ENCODE measurements at places on chromosomes 4 and X.

- DNase-seq, result no peak
Measured at GRCh38 chr4:38920677-38921076, 53.1 kb downstream of the FAM114A1 start.

DNA sequence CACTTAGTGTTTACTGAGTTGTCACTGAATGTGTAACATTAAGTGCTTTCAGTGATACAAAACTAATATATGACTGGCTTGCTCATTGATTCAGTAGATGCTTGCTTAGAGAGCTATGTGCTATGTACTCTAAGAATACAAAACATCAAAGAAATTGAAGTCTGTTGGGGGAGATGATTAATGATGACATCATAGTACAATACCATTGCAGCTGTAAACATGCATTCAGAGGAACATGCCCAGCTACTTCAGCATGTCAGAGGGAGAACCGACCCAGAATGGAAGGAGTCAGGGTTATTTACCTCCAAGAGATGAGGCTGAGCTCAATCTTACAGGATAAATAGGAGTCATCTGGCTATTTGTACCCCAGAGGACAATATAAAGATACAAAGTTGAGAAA lies 290.8 kb downstream of the TENM3 start:
- no peak for DNase-seq

DNA sequence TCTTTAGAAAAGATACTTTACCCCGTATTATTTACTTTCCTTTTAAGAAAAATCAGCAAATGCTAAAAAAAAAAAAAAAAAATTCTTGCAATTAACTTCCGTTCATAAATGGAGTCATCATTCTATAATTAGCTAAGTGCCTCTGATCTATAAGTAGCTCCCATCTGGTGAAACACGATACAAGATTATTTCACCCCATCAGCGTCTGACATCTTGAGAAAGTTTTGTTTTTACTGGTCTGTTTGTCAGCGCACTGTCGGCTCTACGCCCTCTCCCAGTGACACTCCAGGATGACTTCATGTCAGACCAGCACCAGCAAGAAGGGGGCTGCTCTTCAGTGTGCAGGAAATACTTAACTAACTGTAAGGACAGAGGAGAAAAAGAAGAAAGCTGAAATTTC lies 108.3 kb downstream of the AFAP1 start:
- DNase-seq, result no peak

- DNase-seq, result no peak
Measured at GRCh38 chr4:94237271-94237670, 29.6 kb downstream of the SMARCAD1 start.

GRCh38 chr4:185213877-185214276 lies 4.5 kb downstream of the SNX25 start:
- no peak for DNase-seq

GRCh38 chr4:109041463-109042360 lies 260.7 kb downstream of the COL25A1 start:
- no peak for DNase-seq

- DNase-seq, result no peak
Measured at GRCh38 chr4:80053140-80053910, 19.7 kb downstream of the ANTXR2 start.

- no peak for DNase-seq
Measured at GRCh38 chrX:71565474-71566041, 12.7 kb upstream of the GCNA start.

GRCh38 chrX:142149919-142150318 lies 55.2 kb downstream of the MAGEC2 start:
- no peak for DNase-seq

- no peak for DNase-seq
Measured at GRCh38 chr4:84956014-84956413, 10.5 kb downstream of the WDFY3 start.

DNA sequence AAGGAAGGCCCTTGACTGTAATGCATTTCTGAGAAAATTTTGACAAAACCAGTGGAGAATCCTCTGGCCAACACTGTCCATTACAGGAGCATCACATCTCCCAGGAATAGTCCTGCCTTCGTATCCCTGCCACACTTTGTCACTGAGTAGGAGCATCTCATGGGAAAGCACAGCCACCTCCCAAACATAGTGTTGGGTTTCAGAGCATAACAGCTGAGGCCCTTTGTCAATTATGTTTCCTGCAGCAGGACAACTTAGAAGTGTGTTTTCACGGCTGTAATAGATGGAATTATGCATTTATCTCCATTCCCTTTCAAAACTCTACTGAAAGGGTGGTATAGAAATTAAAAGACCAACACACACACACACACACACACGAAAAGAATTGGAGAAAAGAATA lies 91.1 kb upstream of the SMAD1 start:
- DNase-seq, result no peak

DNA sequence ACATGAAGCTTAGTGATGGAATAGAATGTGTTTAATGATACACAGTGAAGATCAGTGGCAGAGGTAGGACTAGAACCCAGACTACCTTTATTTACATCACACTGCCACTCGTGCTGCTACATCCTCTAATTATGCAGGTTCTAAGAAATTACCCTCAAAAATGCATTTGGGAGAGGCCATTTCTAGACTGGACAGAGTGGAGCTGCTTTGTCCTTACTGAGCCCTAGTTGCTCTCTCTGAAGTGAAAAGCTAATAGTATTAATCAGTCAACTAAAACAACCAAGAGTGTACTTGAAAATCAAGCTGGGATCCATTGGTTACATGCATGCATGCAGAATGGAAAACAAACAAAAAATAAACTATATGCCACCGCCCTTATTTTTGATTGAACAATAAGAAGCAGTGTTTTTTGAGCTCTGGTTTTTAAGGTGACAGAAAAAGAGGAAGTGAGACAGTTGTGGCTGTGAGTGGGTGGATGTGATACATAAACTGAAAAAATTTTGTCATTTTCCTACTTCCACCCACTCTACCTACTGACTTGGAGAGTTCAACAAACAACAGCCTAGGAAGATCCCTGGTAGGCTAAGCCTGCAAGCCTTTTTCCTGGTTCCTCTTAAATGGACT lies 6.8 kb upstream of the VSIG4 start:
- no peak for DNase-seq

DNA sequence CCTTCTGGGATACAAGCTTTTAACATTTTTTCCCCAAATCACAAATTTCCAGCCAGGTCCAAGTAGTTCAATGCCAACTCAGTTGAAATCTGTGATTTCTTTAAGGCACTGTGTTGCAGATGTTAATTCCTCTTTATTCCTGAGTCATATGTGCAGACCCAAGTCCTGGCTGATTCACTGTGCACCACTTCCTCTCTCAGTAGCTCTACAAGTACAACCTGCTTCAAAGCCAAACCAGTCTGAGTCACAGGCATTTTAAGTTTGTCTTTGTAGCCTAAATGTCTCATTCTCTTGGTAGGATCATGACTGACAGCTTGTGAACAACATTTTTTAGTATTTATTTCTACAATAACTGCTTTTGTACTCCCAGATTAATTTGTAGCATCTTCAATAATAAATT lies 165.6 kb upstream of the S100G start:
- DNase-seq, result peak; percentile 82

DNA sequence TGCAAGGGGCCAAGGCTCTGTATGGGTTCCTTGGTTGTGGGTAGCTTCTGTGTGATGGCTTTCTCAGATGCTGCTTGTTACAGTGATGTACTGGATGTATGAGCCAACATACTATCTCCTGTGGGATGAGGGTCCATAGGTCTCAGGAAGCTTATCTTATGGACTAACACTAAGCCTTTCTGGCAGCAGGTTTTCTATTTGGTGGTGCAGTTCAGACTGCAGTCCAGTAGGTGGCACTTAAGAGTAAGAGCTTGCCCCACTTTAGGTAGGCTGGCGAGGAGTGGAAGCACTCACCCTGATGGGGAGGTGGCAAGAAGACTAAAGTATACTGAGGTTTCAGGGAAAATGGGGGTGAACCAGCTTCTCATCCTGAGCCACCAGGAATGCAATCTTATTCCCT lies 306.7 kb upstream of the MAOA start:
- no peak for DNase-seq

- no peak for DNase-seq
Measured at GRCh38 chr4:159229164-159229563, 126.3 kb downstream of the RAPGEF2 start.

DNA sequence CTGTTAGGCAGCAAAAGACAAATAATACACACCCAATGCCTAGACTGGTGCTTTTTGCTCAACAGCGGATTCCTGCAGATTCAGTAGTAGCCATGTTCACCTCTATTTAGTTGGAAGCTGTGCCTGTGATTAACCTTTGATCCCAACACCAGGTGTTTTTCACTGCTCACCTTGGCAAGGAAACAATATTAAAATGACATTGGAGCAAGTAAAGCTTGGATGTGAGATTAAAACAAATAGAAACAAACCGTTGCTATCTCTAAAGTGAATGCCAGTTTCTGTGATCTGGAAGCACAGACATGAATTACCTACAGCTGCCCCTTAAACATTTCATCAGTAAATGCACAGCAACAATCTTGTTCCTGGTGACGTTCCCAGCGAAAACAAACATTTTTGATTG lies 35.7 kb downstream of the MAGEB17 start:
- DNase-seq, result no peak

DNA sequence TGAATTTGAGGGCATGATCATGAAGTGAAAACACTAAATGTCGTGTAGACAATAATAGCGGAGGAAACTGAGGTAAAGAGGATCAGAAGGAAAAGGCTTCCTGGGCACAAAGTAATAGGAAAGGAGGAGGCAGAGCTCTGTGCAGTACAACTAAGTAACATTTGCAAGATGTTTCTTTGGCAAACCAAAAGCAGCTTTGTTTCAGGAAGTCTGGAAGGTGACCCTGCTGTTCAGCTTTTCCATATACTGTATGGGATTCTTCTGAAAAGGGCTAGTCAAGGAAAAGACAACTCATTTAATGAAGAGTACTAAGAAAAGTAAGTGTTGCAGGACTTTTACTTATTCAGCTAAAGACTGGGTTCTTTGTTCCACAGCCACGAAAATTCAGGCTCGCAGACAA lies 463.1 kb downstream of the PCDH7 start:
- no peak for DNase-seq

GRCh38 chrX:129726307-129727111 lies 12.3 kb upstream of the XPNPEP2 start:
- no peak for DNase-seq

GRCh38 chrX:47169726-47170515 lies 23.7 kb upstream of the UBA1 start:
- peak; percentile 8 for DNase-seq

GRCh38 chr4:92304606-92305005 lies 840 bp downstream of the GRID2 start:
- no peak for DNase-seq

- DNase-seq, result peak; percentile 17
Measured at GRCh38 chrX:141468940-141469339, 115.6 kb downstream of the SPANXA1 start.

GRCh38 chrX:111445485-111445884 lies 33.5 kb upstream of the DCX start:
- DNase-seq, result peak; percentile 3

GRCh38 chrX:87697409-87697808 lies 179.8 kb downstream of the KLHL4 start:
- DNase-seq, result no peak

GRCh38 chr4:156981262-156981769 lies 9.7 kb upstream of the PDGFC start:
- no peak for DNase-seq

DNA sequence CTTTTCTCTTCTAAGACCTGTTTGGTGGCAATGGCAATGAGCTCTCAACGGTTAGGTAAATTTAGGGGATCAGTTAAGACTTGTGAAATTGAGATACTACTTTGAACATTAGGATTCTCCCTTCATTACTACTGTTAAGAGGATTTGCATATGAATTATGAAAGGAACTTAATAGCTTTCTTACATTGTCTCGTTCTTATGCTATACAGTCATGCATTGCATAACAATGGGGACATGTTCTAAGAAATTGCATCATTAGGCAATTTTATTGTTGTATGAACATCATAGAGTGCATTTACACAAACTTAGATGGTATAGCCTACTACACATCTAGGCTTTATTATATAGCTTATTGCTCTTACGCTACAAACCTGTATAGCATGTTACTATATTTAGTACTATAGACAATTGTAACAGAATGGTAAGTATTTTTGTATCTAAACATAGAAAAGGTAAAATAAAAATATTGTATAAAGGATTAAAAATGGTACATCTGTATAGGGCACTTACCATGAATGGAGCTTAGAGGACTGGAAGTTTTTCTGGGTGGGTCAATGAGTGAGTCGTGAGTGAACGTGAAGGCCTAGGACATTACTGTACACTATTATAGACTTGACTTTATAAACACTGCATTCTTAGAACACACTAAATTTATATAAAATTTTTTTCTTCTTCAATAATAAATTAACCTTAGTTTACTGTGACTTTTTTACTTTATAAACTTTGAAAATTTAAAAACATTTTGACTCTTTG lies 62.5 kb downstream of the PAQR3 start:
- no peak for DNase-seq

GRCh38 chrX:12894074-12895030 lies 12.1 kb upstream of the TLR8 start:
- no peak for DNase-seq

- no peak for DNase-seq
Measured at GRCh38 chrX:22395372-22395771, 122.7 kb downstream of the CBLL2 start.

GRCh38 chr4:183297675-183298074 lies 22.4 kb downstream of the CLDN22 start:
- DNase-seq, result no peak

- DNase-seq, result no peak
Measured at GRCh38 chrX:270848-271367, 10.3 kb upstream of the PLCXD1 start.

- no peak for DNase-seq
Measured at GRCh38 chr4:42216664-42217063, 64.2 kb upstream of the BEND4 start.

DNA sequence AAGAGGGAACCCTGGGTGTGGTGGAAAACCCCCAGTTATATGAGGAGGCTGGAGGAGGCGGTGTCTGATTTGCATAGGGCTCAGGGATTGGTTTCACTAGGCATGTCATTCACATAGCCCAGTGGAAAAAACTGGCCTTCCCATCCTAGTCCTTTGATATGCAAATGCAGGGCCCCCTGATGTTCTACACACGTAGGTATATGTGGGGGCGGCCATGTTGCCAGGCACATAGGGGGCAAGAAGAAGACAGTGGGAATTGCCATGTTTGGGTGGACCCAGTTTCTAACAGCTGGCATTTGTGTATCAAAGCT lies 34.0 kb upstream of the ENPP6 start:
- DNase-seq, result no peak

DNA sequence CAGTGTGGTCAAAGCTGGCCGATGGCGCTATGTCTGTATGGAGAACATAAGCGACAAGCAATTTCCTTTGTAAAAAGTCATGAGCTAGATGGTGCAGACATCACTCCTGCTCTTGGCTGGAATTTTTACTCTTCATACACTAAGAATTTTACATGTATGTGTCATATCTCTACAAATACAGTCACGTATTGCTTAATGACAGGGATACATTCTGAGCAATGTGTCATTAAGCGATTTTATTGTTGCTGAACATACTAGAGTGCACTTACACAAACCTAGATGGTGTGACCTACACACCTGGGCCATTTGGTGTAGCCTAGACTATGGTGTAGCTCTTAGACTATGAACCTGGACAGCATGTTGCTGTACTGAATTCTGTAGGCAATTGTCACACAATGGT lies 185.4 kb downstream of the SOWAHB start:
- DNase-seq, result no peak

Measured in AG09309 (cell line).